ENCODE measurements at places on chromosomes 7 and 10.

DNA sequence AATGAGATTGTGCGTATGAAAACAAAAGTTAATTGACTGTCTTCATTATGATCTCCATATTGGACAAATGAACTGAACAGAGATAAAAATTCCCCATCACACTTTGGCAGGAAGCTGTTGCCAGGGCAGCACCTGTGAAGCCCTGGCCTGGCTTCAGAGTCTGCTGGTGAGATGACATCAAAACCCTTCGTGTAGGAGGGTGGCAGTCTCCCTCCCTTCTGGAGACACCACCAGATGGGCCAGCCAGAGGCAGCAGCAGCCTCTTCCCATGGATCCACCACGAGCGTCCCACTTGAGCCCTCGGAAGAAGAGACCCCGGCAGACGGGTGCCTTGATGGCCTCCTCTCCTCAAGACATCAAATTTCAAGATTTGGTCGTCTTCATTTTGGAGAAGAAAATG lies at the start of gene DNTT:
Gene DNTT, plus strand, starts transcription at position 205 of the 400 bp plus-strand sequence. Its CDS starts 64 bp downstream, at position 269.
- DNase-seq: no peak

DNA sequence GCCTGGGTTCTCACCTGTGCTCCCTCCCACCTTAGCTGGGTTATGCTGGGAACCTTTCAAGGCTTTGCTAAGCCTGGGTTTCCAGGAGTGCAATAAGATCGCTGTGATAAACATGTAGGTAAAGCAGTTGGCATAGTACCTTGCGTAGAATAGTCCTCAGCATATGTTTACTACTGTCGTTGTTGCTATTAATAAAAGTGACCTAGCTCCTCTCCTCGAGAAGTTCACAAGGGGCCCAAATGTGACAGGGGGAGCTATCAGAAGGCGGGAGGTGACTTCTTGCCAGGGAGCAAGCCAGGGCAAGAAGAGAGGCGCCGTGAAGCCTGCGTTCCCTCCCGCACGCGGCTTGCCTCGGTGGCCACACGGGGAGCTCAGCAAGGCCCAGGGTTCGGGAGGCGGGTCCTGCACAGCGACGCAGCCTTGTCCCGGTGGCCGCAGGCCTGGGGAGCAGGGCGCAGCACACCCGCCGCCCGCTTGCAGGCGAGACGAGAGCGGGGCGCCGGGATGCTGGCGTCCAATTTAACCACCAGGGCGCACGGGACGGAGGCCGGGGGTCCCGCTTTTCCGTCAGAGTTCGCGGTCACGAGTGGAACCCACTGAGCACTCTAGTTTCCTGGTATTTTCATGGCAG lies 106.2 kb downstream of the SNX10 start:
- DNase-seq: no peak

- no peak for DNase-seq
These were observed 158.2 kb downstream of the SPAG6 start for GRCh38 chr10:22503315-22504088.

- no peak for DNase-seq
These were observed 20.6 kb upstream of the C10orf105 start for GRCh38 chr10:71740069-71740653.

- DNase-seq: no peak
These were observed 2.0 kb downstream of the PLXNA4 start for GRCh38 chr7:132574223-132574622.

DNA sequence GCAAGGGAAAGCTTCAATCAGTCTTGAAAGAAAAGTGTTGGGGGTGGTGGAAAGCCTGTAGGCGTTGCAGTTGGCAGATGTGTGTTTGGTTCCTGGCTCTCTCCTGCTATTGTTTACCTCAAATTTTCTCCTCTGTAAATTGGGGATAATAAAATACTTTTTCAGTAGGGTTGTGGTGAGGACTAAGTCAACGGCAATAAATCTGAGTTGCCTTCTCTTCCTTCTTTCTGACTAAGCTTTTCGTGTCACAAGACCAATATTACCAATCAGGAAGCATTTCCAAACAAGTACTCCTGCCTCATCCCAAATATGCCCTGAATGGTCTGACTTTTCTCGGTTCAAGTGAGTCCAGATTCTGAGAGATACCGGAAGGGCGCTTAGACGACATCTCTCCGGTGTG lies 54.0 kb downstream of the CREB5 start:
- DNase-seq: no peak

DNA sequence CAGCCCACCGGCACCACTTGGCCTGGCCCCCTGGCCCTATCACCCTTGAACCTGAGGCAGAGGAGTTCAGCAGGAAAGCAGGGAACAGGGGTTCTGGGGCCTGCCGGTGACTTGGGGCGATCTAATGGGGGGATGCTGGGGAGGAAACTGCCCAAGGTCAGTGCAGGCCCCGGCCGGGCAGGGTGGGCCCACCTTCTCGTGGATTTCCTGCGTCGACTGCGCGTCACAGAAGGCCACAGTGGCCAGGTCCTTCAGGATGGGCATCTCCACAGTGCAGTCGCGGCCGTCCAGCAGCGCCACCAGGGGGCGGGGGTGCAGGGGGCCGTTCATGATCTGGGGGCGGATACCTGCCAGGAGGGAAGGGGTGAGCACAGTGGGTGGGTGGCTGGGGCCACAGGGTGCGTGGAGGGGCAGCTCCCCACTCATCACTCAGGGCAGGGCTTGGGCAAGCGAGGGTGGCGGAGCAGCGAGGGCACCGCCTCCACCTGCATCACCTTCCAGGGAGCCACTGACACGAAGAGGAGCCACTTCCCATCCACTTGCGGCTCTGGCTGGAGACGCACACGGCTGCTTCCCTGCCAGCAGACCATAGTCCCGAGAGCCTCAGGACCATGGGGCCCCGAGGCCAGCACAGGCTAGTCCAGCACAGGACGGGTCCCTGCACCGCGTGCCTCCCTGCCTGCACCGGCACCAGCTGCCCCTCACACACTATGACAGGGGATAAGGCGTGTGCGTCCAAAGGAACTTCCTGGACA lies 61.4 kb downstream of the ZRANB1 start:
- DNase-seq: no peak

- DNase-seq: no peak
These were observed 20.7 kb downstream of the TSPAN13 start for GRCh38 chr7:16774294-16774693.

- peak; percentile 17 for DNase-seq
These were observed 30.5 kb downstream of the JAKMIP3 start for GRCh38 chr10:132096223-132096622.

- no peak for DNase-seq
These were observed 169.8 kb downstream of the UBE2H start for GRCh38 chr7:129782818-129783583.

Data from activated CD4-positive, alpha-beta T cell treated with anti-CD3 and anti-CD28 coated beads, Interleukin-2, amount 10 ng/mL, durations not matched to agents 7 days and 5 days (primary cell).